ENCODE measurements at places on chromosomes 5 and 9. TPM values are rescaled to one million over a fixed set of nuclear protein-coding genes. Genes with fewer than 3 reads are reported as not detected.

Gene SH3TC2
- total RNA-seq, result 1.0 TPM

DNA sequence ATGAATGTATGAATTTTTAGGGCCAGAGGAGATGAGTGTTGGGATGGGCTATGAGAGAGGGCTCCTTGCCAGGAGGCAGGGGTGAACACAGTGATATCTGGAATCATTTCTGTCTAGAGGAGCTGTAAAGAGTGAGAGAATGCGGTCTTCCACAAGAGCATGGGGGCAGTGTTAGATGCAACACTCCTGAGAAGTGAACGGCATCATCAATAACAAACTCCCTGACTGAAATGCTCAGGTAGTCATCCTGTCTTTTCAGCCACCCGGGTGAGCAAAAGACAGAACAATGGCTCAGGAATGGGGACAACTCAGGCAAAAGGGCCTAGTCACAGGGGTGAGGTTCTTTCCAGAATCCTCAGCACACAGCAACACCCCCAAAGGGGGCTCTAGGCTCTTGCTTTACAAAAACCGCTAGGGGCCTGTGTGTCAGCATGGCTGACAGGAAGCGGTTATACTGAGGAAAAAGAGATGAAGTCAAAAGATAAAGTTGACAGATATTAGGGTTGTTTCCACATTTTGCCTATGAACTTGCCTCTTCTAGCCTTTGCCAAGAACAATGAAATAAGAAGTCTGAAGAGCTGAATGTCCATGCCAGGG lies 104.6 kb upstream of the LRRTM2 start:
- DNase-seq, result no peak
- peaks cover 10% of the 10 kb centered on the region for H3K4me1 ChIP-seq
- H3K27ac ChIP-seq, result no peak overlapping the region
- H3K36me3 ChIP-seq, result no peaks in the 10 kb centered on the region
- no peaks in the 10 kb centered on the region for H3K27me3 ChIP-seq

Gene PLAC8L1
- total RNA-seq, result 0.47 TPM

GRCh38 chr9:95808011-95808410 lies 67.5 kb upstream of the ERCC6L2 start:
- H3K4me1 ChIP-seq, result no peaks in the 10 kb centered on the region
- H3K27ac ChIP-seq, result no peak overlapping the region
- no peaks in the 10 kb centered on the region for H3K36me3 ChIP-seq
- H3K27me3 ChIP-seq, result no peaks in the 10 kb centered on the region

DNA sequence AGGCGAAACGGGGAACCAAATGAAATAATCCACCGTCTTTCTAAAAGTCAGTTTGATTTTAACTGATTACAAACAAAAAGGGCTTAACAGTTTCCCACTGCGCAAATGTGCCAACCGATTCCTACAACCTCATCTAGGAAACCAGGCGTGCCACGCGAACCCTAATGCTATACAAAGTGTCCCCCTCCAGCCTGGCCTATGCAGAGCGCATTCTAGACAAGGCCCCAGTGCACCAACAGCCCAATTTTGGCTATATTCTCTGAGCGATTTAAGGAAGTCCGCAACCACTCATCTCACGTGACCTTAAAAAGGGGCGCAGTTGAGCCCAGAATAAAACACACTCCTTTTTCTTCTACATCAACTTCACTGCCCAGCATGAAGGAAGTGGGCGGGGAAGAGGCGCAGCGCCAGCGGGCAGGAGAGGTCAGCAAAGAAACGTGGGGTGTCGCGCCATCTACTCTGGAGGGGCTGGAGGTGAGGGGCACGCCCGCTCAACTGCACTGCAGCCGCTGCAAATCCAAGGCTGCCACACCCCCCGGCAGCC lies 779 bp downstream of the FAM13B start:
- H3K27me3 ChIP-seq, result no peaks in the 10 kb centered on the region
- DNase-seq, result no peak
- H3K27ac ChIP-seq, result peak overlapping the region; percentile 99
- peaks cover 64% of the 10 kb centered on the region for H3K4me1 ChIP-seq
- H3K36me3 ChIP-seq, result no peaks in the 10 kb centered on the region
- peak overlapping the region; percentile 98 for H3K4me3 ChIP-seq

DNA sequence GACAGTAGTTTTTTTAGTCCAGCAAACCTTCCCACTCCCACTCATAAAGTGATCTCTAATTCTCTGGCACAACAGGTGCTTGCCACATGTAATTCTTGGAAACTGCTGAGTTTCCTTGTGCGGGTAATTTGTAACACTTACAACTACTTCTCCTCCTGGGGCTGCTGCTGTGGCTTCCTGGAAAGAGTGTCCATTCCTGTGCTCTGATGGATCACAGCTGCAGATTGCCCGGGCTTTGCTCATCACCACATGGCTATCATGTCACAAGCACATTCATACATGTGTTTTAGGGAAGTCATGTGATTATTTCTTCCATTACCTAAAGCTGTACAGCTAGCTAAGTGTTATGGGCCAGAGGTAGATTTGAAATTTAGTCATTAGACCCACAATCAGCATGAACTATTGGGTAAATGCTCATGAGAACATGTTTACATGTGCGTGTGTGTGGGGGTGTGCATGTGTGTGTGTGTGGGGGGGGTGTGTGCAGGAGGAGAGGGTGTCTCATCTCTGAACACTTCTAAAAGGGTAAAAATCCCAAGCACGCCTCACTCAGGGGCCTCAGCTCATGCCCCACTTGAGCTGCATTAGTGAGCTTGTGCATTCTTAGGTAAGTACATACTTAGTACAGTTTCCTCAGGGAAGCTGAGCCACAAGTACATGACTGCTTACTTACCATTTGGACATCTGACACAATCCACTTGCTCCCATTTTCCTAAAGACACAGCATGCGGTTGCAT lies 118.1 kb upstream of the CCDC112 start:
- peak overlapping the region; percentile 47 for H3K27ac ChIP-seq
- DNase-seq, result no peak
- H3K4me3 ChIP-seq, result no peak overlapping the region
- no peaks in the 10 kb centered on the region for H3K36me3 ChIP-seq
- H3K4me1 ChIP-seq, result peaks cover 15% of the 10 kb centered on the region

DNA sequence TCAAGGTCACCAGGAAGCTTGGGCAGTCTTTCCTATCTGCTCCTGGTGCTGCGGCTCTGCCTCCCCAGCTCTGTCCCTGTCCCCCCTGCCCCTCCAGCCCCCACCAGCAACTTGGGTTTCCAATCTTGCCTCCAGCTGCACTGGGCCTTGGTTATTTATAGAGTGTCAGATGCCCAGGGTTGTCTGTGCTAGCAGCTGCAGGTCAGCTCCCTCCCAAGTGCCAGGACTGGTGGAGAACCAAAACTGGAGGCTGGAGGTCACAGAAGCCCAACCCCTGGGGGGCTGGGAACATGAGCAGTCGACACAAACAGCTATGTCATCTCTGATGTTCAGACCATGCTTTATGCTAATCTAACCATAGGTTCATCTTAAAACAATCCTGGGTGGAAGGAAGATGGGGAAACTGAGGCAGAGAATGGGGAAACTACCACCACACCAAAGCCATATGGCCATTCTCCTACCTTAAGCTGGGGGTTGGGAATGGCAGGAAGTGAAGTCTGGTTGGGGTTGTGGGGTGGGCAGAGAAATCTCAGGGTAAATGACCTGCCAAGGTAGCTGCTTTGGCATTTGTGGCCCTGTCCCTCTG lies 1.7 kb downstream of the TPM2 start:
- no peak for DNase-seq
- H3K27me3 ChIP-seq, result no peaks in the 10 kb centered on the region
- H3K4me3 ChIP-seq, result peak overlapping the region; percentile 68
- no peak overlapping the region for H3K27ac ChIP-seq

GRCh38 chr9:16809912-16810610 lies 60.4 kb downstream of the BNC2 start:
- H3K27me3 ChIP-seq, result no peaks in the 10 kb centered on the region
- no peak overlapping the region for H3K27ac ChIP-seq
- no peaks in the 10 kb centered on the region for H3K4me1 ChIP-seq
- no peaks in the 10 kb centered on the region for H3K36me3 ChIP-seq
- H3K4me3 ChIP-seq, result no peak overlapping the region

DNA sequence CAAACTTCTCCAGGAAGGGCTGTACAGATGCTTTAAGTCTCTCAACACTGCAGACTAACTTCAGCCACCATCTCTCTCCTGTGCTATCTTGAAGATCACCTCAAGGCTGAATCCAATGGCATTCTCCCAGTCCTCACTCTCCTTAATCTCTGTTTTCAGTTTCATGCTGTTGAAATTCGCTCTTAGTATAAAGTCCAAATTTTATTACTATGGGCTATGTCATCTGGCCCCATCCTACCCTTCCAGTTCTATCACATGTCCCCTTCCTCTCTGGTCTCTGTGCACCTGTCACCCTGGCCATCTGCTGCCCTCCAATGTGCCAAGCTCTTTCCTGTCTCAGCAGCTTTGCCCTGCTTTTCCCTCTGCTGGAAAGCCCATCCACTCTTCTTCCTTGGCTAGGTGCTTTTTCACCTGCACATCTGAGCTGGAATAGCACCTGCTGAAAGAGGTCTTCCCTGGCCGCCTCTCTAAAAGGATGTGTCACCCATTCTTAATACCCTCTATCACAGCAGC lies 284.7 kb upstream of the MAP3K1 start:
- no peaks in the 10 kb centered on the region for H3K27me3 ChIP-seq
- DNase-seq, result no peak
- no peak overlapping the region for H3K4me3 ChIP-seq
- H3K4me1 ChIP-seq, result no peaks in the 10 kb centered on the region
- H3K27ac ChIP-seq, result no peak overlapping the region

- H3K27me3 ChIP-seq, result no peaks in the 10 kb centered on the region
- peaks cover under 1% of the 10 kb centered on the region for H3K36me3 ChIP-seq
- no peak for DNase-seq
- H3K4me3 ChIP-seq, result no peak overlapping the region
Observed at GRCh38 chr9:4866239-4866969, 73.7 kb downstream of the RCL1 start.

GRCh38 chr9:98860871-98861293 lies 53.4 kb downstream of the GALNT12 start:
- no peaks in the 10 kb centered on the region for H3K36me3 ChIP-seq
- H3K4me1 ChIP-seq, result peaks cover 7% of the 10 kb centered on the region
- no peak overlapping the region for H3K27ac ChIP-seq

Gene FOXD4L4
- total RNA-seq, result 0.50 TPM

Gene HBEGF
- total RNA-seq, result 18.1 TPM

Gene HAVCR2
- total RNA-seq, result 50.9 TPM

Gene FRMD3
- 1.0 TPM for total RNA-seq

GRCh38 chr9:105405514-105406131 lies 42.2 kb upstream of the FSD1L start:
- DNase-seq, result no peak
- H3K36me3 ChIP-seq, result no peaks in the 10 kb centered on the region
- no peak overlapping the region for H3K27ac ChIP-seq
- no peak overlapping the region for H3K4me3 ChIP-seq
- no peaks in the 10 kb centered on the region for H3K27me3 ChIP-seq

- H3K4me3 ChIP-seq, result no peak overlapping the region
- H3K4me1 ChIP-seq, result peaks cover 21% of the 10 kb centered on the region
- no peak overlapping the region for H3K27ac ChIP-seq
- H3K36me3 ChIP-seq, result no peaks in the 10 kb centered on the region
Observed at GRCh38 chr5:177402271-177403043, 2.0 kb upstream of the PFN3 start.

DNA sequence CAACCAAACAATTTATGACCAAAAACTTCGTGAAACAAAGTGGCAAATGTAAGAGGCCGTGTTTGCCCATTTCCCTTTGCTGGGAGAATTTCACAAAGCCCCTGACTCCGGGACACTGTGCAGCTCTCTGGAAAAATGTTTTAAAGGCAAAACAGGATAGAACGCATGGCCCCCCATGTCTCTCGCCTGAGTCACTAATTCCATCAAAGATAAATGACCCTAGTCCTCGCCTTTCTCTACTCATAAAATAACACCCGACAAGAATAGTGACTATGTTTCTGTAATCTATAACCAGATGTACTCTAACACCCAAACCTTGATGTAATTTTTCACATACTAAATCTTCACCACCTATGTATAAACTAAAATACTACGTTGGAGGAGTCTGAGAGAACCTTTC lies 55.7 kb upstream of the SAP30L start:
- no peak overlapping the region for H3K4me3 ChIP-seq
- peaks cover 58% of the 10 kb centered on the region for H3K36me3 ChIP-seq
- H3K4me1 ChIP-seq, result no peaks in the 10 kb centered on the region

Gene ANKRD33B
- total RNA-seq, result 1.8 TPM

DNA sequence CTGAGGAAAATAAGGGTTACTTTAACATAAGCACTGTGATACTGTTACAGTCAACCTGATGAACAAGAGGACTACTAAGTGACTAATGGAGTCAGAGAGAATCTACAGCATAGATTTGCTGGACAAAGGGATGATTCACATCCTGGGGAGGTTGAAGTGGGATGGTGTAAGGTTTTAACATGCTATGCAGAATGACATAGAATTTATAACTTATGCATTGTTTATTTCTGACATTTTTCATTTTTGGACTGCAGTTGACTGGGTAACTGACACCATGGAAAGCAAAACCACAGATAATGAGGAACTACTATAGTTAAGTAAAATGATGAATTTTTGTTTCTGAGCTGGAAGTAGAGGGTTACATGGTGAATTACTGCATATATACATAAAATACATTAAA lies 389.2 kb downstream of the MAT2B start:
- no peak overlapping the region for H3K27ac ChIP-seq
- no peaks in the 10 kb centered on the region for H3K36me3 ChIP-seq
- no peaks in the 10 kb centered on the region for H3K27me3 ChIP-seq
- no peak overlapping the region for H3K4me3 ChIP-seq
- no peak for DNase-seq

DNA sequence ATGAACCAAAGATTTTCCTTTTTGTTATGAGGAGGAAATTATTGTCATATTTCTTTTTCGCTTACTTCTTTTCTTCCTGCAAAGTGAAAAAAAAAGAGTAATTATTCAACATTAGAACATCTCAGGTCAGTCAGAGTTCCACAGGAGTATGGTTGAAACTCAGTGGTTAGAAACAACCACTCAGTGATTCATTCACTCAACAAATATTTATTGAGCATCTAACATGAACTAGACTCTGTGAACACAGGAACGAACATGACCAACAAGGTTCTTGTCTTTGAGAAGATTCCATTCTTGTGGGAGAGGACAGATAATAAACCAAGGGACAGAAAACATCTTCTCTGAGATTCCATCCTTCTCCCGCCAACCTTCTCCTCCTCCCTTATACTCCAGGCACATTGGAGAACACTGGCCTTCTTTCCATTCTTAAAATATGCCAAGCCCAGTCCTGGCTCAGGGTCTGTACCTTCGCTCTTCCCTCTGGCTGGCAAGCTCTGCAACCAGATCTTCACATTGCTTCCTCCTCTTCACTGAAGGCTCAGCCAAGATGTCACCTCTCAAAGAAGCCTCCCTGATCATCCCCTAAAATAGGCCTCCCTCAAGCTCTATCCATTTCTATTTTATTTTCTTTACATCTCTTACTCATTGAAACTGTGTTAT lies 6.8 kb upstream of the GRAMD2B start:
- DNase-seq, result no peak
- no peak overlapping the region for H3K4me3 ChIP-seq
- no peak overlapping the region for H3K27ac ChIP-seq
- H3K36me3 ChIP-seq, result no peaks in the 10 kb centered on the region
- H3K27me3 ChIP-seq, result no peaks in the 10 kb centered on the region

Gene TAF1L
- not detected for total RNA-seq

- peak overlapping the region; percentile 55 for H3K27ac ChIP-seq
- H3K27me3 ChIP-seq, result no peaks in the 10 kb centered on the region
- peak; percentile 65 for DNase-seq
- H3K36me3 ChIP-seq, result no peaks in the 10 kb centered on the region
Observed at GRCh38 chr9:110895147-110895905, 142.9 kb downstream of the LPAR1 start.

All from left lung (tissue), 14 donors.